ENCODE measurements at places on chromosomes 2 and 18.

- DNase-seq: peak; percentile 42
These were observed 258.6 kb downstream of the TNS1 start for GRCh38 chr2:217743966-217744761.

GRCh38 chr2:229409751-229410181 lies 138.7 kb upstream of the PID1 start:
- no peak for DNase-seq

DNA sequence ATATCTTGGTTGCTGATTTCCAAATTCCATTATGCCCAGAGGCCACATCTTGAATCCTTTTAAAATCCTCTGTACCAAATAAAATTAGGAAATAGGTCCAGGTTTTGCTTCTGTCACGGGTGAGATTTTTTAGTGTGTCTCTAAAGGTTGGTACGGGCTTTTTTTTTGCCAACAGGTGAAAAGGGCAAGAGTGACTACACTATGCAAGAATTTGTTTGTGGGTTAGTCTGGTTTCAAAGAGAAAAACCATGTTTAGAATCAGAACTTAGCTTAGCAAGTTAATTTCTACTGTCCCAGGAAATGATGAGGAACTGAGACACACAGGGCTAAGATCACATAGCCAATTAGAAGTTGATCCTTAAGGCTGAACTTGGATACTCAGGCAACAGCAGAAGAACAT lies 41.7 kb downstream of the POLR1A start:
- DNase-seq: no peak

- DNase-seq: no peak
These were observed 164.6 kb downstream of the GULP1 start for GRCh38 chr2:188456114-188456909.

DNA sequence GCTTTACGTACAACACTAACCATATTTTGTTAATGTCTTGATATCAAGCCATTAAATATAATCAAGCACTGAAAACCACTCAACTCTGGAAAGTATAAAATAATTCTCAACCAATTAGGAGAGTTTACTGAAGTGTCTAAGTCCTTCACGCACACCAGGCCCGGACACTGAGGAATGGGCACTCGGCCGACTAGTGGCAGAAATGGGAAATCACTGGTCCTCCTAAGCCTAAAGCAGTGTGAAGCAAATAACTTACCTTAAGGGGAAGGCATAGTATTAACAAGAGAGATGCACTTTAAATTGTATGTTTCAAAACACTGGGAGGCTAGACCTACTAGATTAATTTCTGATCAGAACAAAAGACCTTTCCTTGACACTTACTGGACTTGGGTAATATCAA lies 45.7 kb downstream of the FAM210A start:
- peak; percentile 14 for DNase-seq

DNA sequence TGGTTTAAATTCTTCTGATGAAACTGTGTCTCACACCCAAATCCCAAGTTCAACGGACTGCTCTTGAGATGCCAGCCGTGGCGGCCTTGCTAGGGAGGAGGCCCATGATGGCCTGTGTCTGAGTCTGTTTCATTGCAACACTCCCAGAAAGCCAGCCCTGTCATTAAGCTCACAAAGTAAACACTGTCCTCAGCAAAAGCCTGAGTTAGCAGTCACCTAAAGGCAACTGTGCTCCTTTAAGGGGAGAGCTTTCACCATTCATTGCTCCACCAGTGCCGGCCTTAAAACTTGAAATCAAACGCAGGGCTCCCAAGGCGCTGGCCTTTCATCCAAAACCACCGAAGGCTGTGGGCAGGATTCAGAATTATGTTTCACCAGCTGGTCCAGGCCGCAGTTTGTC lies 42.5 kb upstream of the PPP1CB start:
- no peak for DNase-seq

- DNase-seq: no peak
These were observed 144.9 kb downstream of the LTBP1 start for GRCh38 chr2:33091541-33092123.
